ENCODE measurements at places on chromosomes 2 and 18.
A peak's percentile ranks its signal among the peaks of the same experiment; 100 is the strongest.

DNA sequence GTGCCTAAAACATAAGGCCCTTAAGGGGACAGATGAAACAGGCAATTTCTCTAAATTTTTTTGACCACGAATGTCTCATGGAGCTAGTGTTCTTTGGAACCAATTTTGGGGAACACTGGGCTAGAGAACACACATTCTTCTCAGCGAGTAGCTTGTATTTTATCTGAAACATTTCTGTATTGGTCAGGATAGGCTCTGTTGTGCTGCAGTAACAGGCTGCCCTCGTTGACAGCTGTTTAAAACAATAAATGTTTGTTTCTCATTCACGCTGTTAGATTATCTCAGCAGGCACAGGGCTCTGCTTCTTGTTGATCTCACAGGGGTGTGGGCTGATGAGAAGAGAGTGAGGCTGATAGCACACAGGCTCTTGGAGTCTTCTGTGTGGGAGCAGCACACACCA lies 105.3 kb downstream of the SH3RF3 start:
- no peak for DNase-seq

GRCh38 chr18:37282386-37283037 lies 283.1 kb downstream of the CELF4 start:
- DNase-seq, result no peak

GRCh38 chr2:189369566-189369965 lies 71.7 kb upstream of the WDR75 start:
- no peak for DNase-seq

DNA sequence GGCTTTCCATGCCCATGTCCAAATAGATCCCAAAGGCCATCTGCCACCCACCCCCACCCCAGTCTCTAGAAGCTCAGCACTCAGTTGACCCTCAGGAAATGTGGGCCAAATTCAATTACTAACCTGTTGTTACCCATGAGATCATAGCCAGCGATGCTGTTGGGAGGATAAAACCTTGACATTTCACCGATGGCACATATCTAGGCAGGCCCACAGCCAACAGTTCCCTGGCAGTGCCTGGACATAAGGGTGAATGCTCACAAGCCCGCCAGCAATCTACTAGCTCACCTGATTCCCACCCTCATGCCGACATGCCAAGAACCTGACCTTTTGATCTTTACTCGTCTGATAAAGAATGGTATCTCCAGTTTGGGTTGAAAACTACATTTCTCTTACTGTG lies 11.8 kb upstream of the ACOXL start:
- DNase-seq, result no peak

GRCh38 chr2:119290859-119291587 lies 67.4 kb downstream of the STEAP3 start:
- peak; percentile 23 for DNase-seq

DNA sequence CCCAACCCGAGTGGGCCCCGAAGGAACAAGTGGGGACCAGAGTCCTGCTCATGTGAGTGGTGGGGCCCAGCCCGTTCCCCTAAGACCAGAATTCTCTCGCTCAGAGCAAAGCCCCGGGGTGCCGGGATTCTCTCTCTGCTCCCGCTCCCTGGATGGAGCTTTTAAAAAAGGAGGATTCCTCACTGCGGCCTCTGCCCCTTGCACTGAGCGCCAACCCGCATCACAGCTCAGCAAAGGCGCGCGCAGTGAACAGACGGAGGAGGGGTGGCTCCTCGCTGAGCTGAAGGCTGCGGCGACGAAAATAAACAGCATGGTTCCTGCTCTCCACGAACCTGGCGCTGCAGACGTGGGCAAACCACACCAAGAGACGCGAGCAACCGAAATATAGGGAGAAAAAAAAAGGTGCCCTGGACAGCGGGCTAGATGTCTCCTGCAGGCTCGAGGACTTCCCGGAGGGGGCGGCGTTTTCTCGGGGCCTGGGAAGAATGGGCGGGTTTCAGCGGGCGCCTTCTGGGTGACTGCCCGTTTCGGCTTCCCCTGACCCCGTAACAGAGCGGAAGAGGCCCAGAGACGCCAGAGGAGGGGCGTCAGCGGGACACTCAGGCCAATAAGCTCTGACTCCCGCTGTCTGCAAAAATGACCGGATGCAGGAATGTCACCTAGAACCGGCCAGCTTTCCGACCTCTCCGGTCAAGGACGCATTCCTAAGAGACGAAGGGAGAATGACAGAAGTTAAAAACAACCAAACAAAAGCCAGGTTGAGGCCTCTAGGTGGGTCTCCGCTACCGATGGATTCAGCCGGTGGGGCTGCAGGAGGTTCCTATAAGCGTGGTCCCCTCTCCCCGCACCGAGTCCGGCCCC lies 819 bp upstream of the KLF11 start:
- peak; percentile 23 for DNase-seq

GRCh38 chr18:40897884-40898283 lies 1057.2 kb upstream of the PIK3C3 start:
- no peak for DNase-seq

DNA sequence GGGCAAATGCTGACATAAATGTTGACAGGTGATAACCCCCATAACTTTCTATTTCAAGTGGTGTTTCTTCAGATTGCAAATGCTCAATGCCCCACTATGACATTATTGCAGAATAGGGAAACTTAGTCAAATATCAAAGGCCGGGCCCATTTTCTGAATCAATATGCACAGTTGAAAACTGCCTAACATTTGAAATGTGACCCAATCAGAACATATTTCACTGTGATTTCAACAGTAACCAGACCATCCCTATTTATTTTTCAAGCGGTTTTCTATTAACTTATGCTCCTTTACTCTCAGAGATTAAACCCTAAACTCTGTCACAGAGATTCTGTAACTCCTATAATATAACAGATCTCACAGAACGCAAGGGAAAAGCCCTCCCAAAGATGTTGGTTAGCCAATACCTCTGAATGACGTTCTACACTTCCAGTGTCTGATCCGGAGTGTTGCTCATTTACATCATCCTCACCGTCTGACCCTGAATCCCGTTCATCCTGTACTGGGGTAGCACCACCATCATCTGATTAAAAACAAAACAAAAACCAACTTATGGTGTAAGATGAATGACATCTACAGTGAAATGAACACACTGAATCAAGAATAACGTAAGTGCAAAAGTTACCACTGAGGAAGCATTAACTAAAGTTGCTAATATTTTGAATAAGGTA lies 2.9 kb downstream of the IWS1 start:
- DNase-seq, result no peak

GRCh38 chr2:236287656-236288055 lies 23.4 kb upstream of the ASB18 start:
- no peak for DNase-seq

DNA sequence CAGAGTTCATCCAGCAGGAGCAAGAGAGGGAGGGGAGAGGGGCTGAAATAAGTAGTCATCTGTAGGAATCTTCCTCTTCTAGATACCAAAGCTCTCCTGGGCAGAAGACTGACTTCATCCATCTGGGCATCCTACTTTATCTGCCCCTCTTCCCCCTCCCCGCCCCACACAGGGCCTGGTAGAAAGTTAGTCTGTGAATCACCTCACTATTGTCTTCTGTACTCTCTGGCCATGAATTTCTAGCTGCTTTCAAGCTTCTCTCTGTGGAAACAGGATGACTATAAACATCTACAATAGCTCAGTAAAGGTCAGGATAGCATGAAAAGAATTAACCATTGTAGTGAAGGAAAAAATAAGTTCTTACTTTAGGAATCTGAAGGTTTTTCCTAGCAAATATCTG lies 47.7 kb upstream of the RNU4ATAC start:
- no peak for DNase-seq

DNA sequence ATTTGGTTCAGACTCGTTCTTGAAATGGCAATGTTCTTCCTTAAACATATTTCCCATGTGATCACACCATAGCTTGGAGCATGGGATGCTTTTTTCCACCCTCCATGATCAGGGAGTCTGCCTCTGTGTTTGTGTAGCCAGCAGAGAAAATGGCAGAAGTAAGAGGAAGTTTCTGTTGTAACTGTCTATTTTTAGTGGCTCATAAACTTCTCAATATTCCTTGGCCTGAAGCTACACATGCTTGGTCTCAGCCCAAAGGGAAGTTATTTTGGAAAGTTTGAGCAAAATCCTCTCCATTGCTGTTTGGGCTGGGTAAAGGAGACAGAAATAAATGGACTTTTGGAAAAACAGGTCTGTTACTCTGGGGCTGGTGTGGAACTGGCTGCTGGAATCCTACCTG lies 33.4 kb upstream of the ITGA6 start:
- DNase-seq, result no peak

DNA sequence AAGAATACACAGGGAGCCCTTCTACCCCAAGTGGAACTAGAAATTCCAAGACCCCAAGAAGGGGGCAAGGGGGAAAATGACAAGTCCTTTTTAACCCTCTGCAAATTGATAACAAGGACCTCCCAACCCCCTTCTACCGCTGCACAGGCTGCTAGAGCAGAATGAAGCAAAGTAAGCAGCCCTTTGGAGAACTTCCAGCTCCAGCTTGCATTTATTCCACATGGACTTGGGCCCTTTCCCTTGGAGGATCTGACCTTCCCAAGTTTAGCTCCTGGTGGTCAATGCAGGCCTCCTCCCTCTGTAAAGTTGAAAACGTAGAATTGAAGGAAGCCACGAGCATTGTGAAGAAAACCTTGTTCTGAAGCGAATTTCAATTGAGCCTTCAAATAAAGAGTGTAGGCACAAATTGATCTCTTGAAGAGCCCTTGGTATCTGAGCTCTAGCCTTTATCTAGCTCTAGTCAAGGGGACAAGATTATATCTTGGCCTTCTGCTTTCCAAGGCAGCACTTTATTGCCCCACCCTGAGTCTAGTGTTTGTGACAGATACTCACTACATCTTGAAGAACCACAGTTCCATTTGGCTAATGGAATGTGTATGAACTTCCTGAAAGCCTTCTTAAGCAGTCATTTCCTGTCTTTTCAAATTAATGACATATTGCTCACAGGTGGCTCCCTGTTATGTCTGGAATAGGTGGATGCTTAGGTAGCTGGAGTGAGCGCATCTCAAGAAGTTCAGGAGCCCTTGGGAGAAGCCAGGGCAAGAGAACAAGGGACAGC lies 37.2 kb downstream of the SLC14A2 start:
- no peak for DNase-seq

- DNase-seq, result no peak
Observed at GRCh38 chr18:3083766-3084165, 70.8 kb upstream of the LPIN2 start.

GRCh38 chr2:64838817-64839216 lies 150.4 kb upstream of the SLC1A4 start:
- DNase-seq, result no peak

- DNase-seq, result no peak
Observed at GRCh38 chr2:117977696-117978095, 36.2 kb downstream of the CCDC93 start.

GRCh38 chr18:3211236-3211992 lies 8.4 kb downstream of the MYOM1 start:
- DNase-seq, result no peak
